ENCODE measurements at places on chromosomes 6 and 20.

DNA sequence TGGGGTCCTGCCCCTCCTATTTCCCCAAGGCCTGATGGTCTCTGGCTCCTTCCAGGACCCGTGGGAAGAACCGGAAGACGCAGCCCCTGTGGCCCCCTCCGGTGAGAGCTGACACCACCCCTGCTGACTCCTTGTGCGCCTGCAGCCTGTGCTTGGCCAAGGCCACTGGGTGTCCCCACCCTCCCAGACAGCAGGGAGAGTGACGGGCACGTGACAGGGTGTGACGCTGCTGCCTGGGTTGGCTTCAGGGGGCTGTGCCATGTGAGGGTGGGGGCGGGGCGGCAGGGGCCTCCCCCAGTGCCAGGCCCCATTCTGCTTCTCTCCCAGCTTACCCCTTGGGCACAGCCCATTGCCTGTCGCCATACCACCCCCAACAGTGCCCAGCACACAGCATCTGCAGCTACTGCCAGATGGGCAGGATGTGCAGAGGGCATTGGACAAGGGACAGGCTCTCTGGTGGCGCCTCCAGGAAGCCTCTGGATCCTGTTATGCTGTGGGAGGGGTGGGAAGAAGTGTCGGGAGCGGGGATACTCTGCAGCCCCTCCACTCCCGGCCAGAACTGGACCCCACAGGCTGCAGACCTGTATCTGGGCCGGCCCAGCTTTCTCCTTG is 2.9 kb downstream of the BIRC7 start:
- no peak for DNase-seq

DNA sequence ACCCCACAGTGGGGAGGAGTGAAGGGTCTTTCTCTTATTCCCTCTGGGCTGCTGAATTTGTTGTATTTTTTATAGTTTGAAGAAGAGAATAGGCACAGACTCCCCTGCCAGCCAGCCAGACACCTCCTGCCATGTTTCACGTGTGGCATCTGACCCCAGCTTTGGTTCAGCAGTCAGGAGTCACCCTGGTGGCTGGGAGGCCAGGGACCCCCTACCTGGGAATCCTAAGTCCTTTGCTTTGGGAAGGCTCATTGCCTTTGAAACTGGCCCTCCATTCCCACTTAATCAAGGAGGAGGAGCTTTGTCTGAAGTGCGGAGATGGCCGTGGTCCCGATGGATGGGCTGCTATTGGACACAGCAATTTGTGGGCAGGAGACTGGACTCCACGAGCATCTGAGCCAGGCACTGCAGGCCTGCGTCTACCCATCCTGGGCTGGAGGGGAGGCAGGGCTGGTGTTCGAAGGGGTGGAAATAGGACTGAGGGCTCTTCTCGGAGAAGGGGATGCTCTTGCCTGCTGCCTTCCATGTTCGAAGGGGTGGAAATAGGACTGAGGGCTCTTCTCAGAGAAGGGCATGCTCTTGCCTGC is 196.1 kb downstream of the DLL1 start:
- no peak for DNase-seq

- DNase-seq: no peak
These were observed 210.8 kb upstream of the EXOC2 start for GRCh38 chr6:903761-904160.

GRCh38 chr6:87336367-87336766 is 7.3 kb upstream of the GJB7 start:
- DNase-seq: no peak

- DNase-seq: no peak
These were observed 26.1 kb downstream of the NHSL1 start for GRCh38 chr6:138473144-138473543.

GRCh38 chr20:58629215-58629580 is 21.9 kb upstream of the STX16 start:
- DNase-seq: no peak

- no peak for DNase-seq
These were observed 33.2 kb upstream of the TASP1 start for GRCh38 chr20:13671916-13672378.

DNA sequence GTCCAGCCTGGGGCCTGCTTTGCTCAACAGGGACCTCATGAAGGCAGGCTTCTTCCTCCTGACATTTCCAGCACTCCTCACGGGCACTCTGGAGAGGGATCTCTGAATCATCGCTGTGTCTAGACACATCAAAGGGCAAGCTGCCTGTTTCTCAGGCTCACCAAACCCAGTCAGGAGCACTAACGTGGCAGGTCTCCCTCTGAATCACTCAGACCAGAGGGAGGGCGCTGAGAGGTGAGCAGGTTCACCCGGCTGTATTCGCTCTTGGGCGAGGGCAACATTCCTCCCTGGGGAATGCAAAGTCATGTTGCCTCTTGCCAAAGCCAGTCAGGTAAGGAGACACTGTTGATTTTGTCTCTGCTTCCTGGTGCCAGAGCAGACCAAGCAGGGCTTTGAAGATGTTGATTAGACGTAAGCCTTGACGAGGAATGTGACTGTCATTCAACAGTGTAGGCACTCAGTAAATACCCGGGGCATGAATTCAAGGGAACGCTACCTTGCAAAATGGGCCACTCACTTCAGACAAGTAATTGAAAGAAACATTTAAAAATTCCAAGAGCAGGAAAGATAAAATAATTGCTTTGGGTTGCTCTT is 50.1 kb downstream of the CYP24A1 start:
- no peak for DNase-seq

- no peak for DNase-seq
These were observed 876.7 kb downstream of the QKI start for GRCh38 chr6:164291224-164291623.

DNA sequence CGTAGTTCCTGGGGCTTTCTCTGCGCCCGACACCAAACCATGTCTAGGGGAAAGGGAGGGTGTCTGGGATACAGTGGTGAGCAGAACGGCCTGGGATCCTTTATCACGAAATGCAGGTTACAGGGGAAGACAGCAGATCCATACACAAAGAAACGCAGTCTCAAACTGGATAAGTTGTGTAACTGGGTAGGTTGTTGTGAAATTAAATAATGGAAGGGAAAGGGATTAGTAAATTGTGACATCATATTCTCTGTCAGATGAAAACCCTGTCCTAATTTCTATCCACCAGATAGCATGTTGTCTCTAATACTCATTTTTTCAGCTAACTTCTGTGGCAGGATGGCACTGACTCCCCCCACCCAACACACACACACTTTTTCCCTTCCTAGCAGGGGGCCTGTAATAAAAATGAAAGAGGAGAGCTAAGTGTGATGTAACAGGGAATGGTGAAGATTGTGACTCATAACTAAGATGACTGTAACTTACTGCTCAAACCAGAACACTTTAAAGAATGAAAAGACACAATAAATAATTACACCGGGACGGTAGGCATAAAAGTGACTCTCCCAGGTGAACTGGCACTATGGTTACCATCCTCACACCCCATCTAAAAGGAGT is 769 bp upstream of the TRPC4AP start:
- DNase-seq: no peak

GRCh38 chr20:61968036-61968810 is 97.5 kb downstream of the TAF4 start:
- DNase-seq: no peak

- DNase-seq: no peak
These were observed 100.4 kb downstream of the SNX5 start for GRCh38 chr20:17868151-17868550.

DNA sequence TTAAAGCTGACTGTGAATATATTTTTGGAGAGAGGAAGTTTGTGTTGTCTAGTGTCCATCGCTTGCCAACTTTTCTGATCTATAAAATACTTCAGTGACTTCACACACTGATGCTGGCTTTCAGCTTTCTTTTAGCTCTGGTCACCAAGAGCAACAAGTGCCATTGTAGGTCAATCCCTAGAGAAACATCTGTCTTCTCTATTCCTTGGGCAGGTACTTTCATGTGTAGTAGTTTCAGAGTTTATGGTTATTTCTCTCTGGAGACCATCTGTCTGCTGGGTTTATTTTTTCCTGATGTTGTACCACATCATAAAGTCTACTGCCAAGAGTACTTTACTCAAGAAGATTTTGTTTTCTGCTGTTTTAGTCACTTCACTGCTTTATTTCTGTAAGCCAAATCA is 249.9 kb downstream of the KHDC1L start:
- DNase-seq: no peak

DNA sequence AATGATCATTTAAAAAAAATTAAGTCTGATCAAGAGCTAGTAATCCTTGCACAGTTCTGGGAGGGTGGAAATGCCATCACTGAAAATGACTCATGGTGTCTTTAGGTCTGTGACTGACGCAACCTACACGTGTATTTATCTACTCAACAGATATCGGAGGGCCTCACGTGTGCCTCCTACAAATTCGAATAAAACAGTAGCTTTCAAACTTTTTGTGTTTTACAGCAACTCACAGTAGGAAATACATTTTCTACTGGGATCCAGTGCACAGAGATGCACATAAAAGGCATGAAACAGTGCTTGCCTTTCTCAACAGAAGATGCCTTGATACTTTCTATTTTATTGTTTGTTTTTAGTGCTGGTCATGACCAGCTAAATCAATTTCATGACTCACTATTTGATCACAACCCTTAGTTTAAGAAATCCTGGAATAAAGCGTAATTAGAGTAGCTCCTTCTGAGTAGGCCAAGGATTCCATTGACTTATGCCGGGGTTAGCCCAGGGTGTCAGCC is 210.0 kb upstream of the SNX9 start:
- no peak for DNase-seq

DNA sequence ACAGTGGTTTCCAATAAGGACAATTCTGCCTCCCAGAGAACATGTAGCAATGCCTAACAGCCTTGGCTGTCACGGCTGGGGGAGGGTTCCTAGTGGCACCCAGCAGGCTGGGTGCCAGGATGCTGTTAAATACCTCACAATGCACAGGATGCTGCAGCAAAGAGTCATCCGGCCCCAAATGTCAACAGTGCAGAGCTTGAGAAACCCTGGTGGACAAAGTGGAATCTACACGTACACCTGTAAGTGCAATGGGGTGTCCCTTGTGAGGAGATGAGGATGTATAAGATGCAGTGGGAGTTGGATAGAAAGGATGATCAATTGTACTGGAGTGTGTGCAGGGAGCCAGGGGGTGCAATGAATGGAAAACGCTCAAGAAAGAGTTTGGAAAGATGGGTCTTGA is 142.4 kb downstream of the FNDC1 start:
- DNase-seq: no peak

DNA sequence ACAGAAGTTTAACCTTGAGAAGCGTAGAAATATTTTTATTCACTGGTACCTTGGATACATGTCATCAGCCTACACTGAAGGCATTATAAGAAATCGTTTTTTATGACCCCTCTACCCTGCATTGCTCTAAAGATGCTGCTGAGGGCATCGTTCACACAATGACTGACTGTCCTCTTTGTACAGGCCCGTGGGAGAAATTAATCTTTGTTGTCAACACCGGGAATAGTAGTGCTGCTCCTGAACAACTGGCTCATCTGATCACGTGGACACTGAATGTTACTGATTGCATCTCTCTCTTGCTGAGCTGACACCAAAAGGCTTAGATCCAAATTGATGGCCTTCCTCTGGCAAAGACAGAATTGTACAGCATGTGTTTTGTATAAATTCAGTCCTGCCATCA is 157.1 kb upstream of the SMLR1 start:
- no peak for DNase-seq

DNA sequence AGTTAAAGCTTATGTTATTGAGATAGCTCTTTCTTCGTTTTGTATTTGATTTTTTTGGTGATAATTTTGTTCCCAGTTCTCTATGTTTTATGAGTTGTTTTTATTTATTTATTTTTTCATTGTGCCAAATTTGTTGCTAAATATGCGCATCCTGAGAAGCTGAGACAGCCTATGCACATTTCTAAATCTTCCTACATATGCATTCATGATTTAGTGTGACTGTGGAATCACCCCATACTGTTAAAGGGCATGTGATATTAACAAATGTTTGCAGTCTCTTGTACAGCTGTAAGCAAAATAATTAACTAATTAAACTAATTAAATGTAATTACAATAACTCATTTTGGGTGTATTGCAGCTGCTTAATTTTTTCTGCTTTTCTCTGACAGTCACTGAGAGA is 10.4 kb downstream of the TFAP2B start:
- no peak for DNase-seq

- no peak for DNase-seq
These were observed 1104.6 kb upstream of the MAP3K7 start for GRCh38 chr6:91691449-91691848.

DNA sequence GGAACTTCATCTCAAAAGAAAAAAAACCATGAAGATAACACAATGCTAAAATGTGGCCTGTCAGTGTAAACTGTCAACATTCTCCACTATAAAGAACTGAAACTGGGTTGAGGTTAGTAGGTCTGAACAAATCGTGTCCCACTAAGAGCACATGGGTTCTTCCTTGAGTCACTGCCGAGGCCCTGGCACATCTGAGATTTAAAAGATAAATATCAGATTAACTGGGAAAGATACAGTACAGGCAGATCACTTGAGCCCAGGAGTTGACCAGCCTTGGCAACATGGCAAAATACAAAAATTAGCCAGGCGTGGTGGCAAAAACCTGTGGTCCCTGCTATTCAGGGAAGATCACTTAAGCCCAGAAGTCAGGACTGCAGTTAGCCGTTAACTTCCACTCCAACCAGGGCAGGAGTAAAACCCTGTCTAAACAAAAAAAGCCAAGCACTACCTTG is 5.6 kb downstream of the EEF1A1 start:
- DNase-seq: no peak

GRCh38 chr6:15264902-15265761 is 19.3 kb downstream of the JARID2 start:
- DNase-seq: no peak

DNA sequence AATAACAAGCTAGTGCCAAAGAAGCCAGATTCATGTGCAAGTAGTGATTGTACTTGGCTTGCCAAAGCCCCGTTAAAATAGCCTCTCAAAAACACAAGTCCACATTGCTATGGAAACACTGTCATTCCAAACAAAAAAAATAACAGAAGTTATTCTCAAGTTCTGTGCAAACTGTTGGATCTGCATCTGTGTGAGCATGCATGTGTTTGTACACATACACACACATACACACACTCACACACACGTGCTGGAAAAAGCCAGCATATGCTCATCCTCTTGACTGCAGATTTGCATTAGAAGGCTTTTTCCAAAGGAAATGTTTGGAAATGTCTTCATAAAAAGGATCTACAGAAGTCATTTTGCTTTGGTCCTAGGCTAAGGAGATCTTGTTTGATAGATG is 13.4 kb upstream of the CBLN4 start:
- DNase-seq: no peak

DNA sequence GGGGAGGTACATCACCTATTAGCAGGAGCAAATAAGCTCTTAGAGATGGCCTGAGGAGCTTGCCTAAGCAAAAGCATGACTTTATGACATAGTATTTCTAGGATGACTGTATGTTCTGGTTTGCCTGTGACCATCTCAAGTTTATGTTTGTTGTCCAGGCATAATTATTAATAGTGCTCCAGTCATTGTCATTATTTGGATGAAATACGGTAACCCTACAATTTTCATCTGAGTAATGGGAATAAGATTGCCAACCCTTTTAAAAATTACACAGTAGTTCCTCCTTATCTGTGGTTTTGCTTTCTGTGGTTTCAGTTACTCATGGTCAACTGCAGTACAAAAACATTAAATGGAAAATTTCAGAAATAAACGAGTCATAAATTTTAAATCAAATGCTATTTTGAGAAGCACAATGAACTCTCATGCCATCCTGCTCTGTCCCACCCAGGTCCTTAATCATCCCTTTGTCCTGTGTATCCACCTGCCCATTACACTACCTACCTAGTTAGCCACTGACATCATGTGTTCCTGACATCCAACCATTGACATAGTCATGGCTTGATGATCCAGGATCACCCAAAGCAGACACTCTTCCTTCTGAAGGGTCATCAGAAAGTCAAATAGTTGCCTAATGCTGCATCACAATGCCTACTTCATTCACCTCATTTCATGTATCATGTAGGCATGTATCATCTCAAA is 27.0 kb upstream of the TFB1M start:
- DNase-seq: no peak

Data from T-helper 2 cell (primary cell).